ENCODE measurements at places on chromosomes 16 and 17. TPM values are rescaled to one million over a fixed set of nuclear protein-coding genes. Genes with fewer than 3 reads are reported as not detected.

LPO gene
- total RNA-seq, result not detected

GRCh38 chr16:70290949-70291519, 1.7 kb upstream of the AARS1 start:
- no peak for DNase-seq

DNA sequence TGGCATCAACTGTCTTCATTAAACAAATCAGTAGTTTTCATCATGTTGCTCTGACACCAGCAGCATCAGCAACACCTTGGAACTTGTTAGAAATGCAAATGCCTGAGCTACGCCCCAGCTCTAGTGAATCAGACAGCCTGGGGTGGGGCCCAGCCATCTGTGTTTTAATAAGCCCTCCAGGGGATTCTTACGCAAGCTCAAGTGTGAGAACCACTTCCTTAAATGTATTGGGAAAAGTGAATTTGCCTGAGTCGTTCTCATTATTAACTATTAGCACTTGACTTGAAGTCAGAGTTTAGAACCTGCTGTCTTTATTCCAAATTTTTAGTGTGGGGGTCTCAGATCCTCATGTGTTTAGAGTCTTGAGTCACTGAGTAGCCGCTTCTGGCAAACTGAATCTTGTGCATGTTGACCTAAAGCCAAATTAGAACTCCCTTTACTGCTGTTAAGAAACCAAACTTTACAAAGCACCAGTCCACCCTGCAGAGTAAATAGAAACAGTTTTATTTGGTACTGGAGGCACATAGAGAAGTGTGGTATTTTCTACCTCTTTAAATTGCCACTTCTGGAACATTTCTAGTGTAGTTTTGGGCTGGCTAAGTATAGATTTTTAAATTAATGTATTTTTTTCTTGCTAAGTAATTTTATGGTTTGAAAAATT, 137.4 kb upstream of the COX10 start:
- peak; percentile 58 for DNase-seq

DNA sequence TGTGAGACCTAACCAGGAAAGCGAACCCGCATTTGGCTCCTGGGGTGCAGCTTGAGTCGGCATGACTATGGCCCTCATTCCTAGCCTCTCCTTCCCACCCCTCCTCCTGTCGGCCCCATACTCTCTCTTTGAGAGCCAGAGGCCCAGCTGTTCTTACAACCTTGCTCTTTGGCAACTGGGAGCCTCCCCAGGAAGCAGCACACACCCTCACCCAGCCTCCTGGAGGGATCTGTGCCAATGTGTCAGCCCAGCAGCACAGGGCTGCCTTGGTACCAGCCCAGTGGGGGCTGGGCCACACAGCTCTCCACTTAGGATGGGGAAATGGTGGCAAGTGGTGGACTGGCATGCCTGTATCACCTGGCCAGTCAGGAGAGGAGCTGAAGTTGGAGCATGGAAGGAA, 70.3 kb upstream of the LGALS9 start:
- no peak for DNase-seq

OR3A2 gene
- 0.30 TPM for total RNA-seq

- DNase-seq, result no peak
Measured at GRCh38 chr16:86308514-86308913, 201.8 kb upstream of the FOXF1 start.

DNA sequence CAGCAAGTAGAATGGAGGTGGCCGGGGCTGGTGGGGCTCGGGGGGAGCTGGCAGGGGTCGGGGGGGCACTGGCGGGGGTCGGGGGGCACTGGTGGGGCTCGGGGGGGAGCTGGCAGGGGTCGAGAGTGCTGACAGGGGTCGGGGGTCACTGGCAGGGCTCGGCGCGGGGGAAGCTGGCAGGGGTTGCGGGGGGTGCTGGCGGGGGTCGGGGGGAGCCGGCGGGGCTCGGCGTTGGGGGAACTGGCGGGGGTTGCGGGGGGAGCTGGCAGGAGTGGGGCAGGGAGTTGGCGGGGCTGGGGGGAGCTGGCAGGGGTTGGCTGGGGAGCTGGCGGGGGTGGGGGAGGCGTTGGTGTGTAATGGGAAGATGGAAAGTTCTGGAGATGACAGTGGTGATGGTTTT, 25.1 kb downstream of the CCDC57 start:
- DNase-seq, result no peak
